ENCODE measurements at places on chromosomes 4 and X.
A peak's percentile ranks its signal among the peaks of the same experiment; 100 is the strongest.

DNA sequence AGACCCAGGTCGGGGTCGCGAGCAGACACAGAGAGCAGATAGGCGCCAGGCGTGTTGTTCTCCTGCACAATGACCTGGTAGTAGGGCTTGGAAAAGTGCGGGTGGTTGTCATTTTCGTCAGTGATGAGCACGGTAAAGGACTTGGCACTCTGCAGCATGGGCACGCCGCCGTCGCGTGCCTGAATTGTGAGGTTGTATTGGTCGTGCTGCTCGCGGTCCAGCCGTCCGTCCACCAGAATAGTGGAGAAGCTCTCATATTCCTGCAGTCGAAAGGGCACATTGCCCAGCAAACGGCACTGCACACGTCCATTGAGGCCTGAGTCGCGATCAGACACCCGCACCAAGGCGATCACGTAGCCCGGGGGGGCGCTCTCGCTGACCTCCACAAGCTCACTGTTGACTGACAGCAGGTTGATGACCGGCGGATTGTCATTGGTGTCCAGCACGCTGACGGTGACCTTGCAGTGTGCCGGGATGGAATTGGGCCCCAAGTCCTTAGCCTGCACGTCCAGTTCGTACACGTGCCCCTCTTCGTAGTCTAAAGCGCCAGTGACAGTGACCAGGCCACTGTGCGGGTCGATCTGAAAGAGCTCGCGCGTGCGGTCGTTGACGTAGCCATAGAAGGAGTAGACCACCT, 2.8 kb downstream of the PCDH19 start:
- no peak for DNase-seq

- peak; percentile 82 for DNase-seq
These were observed at the start of gene ADH5 for GRCh38 chr4:99088481-99089365. ADH5 (minus strand) TSS chr4:99088788; CDS start chr4:99088700, 88 bp downstream.

DNA sequence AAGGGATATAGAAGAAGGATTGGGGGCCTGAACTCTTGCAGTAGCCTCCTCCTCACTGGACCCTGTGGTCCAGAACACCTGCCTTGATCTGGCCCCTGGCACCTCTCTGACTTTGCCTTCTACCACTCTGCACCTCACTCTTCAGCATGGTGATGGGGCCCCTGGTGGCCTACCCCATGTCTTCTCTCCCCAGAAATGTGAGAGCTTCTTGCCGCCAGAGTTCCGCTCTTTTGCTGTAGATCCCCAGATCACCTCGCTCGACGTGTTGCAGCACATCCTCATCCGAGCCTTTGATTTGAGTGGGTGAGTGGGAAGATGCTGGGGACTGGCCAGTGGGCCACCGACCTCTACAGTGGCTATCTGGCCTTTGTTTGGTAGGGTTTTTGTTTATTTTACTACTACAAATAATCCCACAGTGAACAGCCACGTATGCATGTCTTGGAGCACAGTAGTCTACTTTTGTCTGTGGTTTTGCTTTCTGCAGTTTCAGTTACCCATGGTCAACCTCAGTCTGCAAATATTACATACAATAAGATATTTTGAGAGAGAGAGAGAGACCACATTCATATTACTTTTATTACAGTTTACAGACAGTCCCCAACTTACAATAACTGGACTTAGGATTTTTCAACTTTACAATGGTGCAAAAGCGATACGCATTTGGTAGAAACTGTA, 1.8 kb downstream of the TBC1D25 start:
- no peak for DNase-seq

- DNase-seq, result no peak
These were observed 53.0 kb upstream of the PPP2R3B start for GRCh38 chrX:439719-440118.

GRCh38 chrX:39693298-39693697, 404.5 kb downstream of the BCOR start:
- DNase-seq, result no peak

- DNase-seq, result no peak
These were observed 1.2 kb upstream of the TMSB4X start for GRCh38 chrX:12973561-12974304.

- DNase-seq, result no peak
These were observed 720 bp upstream of the STK26 start for GRCh38 chrX:132022198-132022966.

- no peak for DNase-seq
These were observed 68.3 kb downstream of the AFAP1 start for GRCh38 chr4:7871356-7871755.

DNA sequence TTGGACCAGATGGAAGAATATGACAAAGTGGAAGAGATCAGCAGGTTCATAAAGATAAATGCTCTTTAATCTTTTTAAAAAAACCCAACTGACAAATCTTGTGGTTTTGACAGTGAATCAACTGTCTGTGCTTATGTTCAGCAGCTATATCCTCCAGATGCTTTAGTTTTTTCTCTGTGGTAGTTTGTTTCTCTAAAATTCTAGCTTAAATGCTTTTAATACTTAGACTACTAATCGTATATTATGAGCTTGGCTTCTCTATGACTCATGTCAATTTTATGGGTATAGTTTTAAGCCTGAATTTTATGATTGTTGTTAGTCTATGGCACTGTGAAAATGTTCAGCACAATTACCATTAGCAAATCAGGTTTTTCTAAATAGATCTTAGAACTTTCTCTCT, 12.9 kb downstream of the HHIP start:
- peak; percentile 69 for DNase-seq

- DNase-seq, result peak; percentile 17
These were observed 13.6 kb upstream of the MED14 start for GRCh38 chrX:40748977-40749376.

GRCh38 chr4:150211799-150212445, 133.7 kb downstream of the DCLK2 start:
- DNase-seq, result peak; percentile 2

DNA sequence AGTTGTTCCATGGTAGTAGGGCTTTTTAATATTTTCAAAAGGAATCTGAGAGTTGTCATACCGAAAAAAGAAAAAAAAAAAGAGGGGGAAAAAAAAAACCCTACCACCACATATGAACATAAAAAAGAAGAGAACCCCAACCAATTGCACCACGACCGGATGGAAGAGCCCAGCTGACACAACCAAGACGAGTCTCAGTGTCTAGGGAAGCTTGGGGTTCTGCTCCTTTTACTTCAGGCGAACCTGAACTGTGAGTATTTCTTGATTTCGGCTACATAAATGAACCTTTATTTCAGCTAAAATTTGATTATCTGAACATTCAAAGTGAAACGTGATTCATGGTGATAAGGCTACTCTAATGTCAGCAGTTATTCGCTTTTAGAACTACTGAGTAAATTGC, at the start of gene GPR34:
Gene GPR34 (plus strand): TSS at position 139 of the 400 bp plus-strand sequence. CDS start 6,661 bp downstream, outside the sequence.
- DNase-seq, result no peak

GRCh38 chrX:131841496-131842437, 181.3 kb upstream of the STK26 start:
- peak; percentile 48 for DNase-seq

- no peak for DNase-seq
These were observed 12.4 kb upstream of the NAP1L5 start for GRCh38 chr4:88709989-88710388.

DNA sequence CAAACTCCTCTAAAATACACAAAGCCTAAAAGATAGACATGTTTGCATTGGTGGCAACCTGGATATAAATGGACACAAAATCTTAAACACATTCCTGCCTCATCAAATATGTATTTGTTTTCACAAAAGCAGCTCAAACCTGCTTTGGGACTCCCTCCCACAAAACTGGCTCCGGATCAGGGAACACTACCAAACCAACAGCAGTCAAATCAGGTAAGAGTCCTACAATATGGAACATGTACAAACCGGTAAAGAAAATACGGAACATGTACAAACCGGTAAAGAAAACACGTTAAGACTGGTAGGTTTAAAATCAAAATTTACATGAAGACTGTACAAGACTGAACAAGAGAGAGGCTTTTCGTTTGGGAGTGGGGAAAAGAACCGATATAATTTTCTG, 4.3 kb downstream of the AMTN start:
- DNase-seq, result no peak

- no peak for DNase-seq
These were observed 15.1 kb downstream of the RAI2 start for GRCh38 chrX:17846045-17846444.

DNA sequence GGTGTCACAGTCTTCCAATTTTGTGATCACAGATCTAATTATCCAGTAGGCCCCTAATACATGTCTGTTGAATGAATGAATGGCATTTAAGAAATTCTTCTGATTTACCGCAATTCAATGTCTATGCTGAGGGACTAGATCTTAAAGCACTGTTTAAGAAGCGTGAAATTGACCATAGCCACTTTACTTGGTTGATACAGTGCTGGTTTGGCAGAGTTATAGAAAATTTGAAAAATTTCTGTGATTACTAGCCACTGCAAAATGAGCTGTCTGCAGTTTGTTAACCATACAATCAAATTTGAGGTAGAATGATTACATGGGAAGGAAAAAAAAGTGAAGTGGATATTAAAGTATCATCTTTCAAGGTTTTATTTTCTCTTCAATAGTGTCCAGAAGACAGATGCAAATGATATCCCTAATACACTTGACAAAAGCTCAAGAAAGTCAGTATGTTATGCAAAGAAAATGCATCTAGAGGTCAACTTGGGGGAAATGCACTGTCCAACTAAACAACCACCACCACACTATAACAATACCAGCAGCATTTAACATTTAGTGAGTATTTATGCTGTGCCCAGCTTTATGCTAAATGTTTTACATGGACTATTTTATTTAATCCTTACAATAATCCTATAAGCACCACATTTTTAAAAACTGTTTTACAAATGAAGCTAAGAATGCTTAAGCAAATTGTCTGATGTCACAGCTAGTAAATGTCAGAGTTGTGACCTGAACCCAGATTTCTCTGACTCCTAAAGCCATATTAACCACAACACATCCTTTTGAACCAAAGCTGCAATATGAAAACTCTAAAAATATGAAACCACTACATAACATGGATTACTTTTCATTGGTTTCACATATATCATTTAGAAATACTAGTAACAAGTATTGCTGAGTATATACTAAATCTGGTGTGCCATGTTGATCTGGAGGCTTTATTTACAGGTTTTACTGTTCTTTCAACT, 217.9 kb upstream of the MAB21L2 start:
- DNase-seq, result peak; percentile 36

- DNase-seq, result no peak
These were observed 6.9 kb upstream of the PGRMC2 start for GRCh38 chr4:128294464-128294863.

DNA sequence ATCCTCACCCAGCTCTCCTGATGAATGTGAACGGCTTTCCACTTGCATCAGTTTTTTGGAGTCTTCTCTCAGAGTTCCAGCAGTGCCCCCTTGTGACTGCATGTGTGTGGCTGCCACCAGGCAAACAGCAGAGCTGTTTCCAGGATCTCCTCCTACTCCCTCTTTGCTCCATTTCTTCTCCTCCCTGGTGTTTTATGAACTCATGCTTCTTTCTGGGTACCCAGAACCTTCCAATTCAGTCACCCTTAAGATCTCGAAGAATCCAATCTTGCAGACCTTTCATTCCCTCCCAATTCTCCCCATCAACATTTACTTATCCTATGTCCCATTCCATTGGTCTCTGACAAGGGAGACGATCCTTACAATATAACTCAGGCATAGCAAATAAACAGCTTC, 6.8 kb upstream of the TCEANC start:
- peak; percentile 65 for DNase-seq

DNA sequence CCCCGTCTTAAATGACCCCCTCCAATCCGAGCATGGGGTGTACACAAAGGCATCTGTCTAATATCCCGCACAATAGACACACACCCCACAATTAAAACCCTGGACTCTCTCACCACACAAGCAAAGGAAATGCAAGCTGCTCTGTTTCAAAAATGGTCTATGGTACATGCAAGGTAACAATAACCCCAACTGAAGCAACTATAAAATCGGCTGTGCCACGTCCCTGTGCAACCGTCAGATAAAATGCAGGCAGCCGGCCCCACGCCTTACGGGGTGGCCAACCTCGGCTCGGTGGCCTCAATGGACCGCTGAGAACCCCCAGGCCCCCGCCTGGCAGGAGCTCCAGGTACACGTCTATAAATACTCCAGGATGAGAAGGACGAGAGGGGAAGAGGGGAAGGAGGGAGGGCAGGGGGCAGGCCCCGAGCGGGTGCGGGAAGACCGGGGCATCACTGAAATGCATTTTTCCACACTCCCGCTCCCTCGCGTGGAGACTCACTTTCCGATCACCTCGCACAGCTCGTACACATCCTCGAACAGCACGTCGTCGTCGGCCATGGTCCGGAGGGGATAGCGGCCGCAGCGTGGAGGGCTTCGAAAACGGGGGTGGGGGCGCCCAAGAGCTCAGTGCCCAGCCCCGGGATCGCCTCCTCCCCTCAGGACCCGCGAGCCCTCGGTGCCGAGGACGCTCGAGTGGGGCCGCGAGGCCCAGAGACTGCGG, 763 bp downstream of the CASK start:
- DNase-seq, result peak; percentile 17

- DNase-seq, result peak; percentile 96
These were observed 1.4 kb upstream of the VEGFC start for GRCh38 chr4:176794151-176794550.

- DNase-seq, result no peak
These were observed 210.0 kb downstream of the KLHL4 start for GRCh38 chrX:87727620-87728019.

DNA sequence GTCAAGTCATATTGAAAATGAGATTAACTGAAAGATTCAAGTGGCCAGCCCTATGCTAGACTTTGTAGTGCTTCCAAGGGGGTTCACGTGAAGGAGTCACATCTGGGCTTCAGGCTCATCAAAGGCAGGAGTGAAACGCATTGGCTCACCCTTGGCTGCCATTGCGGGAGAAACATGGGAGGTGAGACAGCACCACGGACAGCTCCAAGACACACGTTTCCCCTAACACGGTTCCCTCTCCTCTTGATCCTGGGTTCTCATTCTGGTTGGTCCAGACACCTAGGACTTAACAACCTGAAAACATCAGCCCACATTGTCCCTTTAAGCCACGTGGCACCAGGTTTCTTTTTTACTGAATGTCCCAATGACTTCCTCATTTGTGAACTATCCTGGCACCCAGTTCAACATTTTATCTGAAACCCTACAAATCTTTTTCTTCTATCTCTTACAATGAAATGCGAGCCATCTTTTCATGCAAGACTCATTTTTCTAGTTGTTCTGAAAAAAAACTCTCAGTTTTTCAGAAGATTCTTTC, 279.0 kb upstream of the VCX3A start:
- DNase-seq, result no peak

DNA sequence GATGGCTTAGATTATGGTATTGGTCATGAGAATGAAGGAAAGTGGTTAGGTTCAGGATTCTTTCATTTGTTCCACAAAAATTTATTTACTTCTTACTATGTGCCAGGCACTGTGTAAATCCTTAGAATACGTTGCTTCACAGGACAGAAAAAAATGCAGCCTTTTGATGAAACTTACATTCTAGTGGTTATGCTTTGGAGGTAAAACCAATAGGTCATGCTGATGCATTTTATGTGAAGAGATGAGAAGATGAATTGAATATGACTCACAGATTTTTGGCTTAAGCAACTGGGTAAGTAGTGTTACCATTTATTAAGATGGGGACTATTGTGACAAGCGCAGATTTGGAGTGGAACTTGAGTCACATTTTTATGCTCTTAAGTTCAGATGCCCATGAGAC, 165.3 kb downstream of the GLRA2 start:
- peak; percentile 63 for DNase-seq

- DNase-seq, result no peak
These were observed 5.7 kb upstream of the TMEM192 start for GRCh38 chr4:165118256-165118909.
